ENCODE measurements at places on chromosomes 5 and 9.

DNA sequence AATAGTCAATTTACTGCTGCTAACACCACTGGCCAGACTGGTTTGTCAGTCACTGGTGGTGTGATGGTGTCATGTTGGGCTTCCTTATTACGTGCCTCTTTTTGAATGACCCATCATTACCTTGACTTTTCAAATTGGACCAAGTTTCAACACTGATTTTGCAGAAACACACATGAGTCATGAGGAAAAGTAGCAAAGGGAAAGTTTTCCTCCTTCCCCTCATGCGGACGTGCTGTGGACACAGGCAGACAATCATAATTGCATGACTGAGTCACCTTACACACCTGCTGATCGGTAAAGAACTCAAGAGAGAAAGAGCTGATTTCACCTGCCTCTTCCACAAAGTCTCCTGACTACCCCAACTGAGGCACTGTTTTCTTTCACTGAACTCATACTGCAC is 324.5 kb downstream of the ARRDC3 start:
- DNase-seq: no peak

DNA sequence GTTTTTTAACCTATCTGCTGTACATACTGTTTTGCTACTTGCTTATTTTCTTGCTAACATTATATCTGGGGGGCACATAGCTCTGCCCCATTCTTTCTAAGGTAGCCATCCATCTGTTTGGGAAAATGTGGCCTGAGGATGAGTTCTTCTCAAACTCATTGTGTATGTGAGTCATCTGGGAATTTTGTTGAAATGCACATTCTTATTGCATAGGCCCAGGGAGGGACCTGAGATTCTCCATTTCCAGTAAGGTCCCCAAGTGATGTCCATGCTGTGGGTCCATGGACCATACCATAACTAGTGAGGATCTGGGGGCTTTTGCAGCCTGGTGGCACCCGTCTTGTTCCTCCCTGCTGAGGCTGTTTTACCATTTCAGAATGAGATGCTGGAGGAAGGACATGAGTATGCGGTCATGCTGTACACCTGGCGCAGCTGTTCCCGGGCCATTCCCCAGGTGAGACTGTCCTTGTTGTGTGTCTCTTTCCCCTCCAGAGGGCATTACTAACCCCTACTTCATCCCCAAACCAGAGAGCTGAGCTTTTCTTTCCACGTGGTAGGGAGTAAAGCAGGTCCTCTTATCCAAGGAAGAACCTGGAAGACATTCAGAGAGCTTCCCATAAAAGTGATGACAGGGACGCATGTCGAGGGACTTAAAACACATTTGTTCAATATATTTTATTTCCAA is 28.6 kb downstream of the CYFIP2 start:
- DNase-seq: no peak

- no peak for DNase-seq
Observed at GRCh38 chr5:176132471-176133288, 105.5 kb upstream of the SIMC1 start.

GRCh38 chr9:2859776-2860379 is 16.0 kb upstream of the PUM3 start:
- no peak for DNase-seq

DNA sequence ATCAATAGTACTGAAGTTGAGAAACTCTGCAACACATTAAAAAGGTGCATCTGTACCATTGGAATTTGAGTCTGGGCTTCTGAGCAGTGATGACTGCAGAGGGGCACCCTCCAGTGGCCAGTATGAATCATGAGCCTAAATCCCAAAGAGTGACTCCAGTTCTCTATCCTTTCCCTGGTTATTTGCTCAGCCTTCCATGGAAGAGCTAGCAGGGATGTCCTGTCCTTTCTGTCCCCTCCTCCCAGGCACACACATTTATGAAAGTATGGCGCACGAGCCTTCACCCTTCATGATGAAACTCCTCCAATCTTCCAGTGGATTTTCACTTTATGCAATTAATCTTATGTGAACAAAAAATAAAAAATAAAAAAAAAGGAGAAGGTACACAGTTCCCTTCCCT is 81.0 kb downstream of the ESM1 start:
- DNase-seq: no peak

DNA sequence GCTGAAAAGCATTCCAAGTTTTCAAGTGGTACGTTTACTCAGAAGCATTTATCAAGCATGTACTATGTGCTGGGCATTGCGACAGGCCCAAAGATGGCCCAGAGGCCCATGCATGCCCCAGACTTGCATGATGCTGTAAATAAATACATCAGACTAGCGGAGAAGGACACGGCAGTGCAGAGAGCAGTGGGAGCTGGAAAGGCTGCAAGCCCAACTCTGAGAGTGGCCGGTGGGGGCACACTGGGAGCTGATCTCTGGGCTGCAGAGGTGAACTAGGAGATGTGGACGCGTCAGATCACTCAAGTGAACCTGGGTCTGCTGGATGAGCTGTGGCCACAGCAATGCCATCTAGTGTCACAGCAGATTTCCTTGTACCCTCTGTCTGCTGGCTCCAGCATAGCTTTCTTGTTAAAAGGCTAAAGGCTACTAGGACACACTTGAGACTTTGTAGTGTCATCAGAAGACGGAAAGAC is 246.9 kb downstream of the FANCC start:
- no peak for DNase-seq

DNA sequence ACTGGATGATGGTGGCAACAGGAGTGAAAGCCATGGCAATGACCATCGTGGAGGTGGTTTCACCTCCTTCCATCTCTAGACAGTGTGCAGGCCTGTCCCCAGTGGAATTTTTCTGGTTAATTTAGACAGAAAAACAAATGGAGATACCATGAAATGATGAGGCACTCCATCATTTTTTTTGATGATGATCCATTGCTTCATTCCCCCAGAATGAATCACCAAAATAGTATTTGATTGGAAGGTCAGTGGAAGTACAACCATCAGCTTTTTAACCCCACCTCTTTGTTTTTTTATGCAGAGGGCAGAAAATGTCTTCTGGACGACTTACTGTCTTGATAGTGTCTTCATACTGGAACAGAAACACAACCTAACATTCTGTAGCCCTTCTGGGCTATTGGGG is 42.6 kb upstream of the ADRA1B start:
- DNase-seq: no peak

- no peak for DNase-seq
Observed at GRCh38 chr5:171543148-171543815, 123.8 kb downstream of the FGF18 start.

- no peak for DNase-seq
Observed at GRCh38 chr9:127279717-127280285, 15.2 kb downstream of the GARNL3 start.

GRCh38 chr9:3087697-3088096 is 243.8 kb upstream of the PUM3 start:
- no peak for DNase-seq

DNA sequence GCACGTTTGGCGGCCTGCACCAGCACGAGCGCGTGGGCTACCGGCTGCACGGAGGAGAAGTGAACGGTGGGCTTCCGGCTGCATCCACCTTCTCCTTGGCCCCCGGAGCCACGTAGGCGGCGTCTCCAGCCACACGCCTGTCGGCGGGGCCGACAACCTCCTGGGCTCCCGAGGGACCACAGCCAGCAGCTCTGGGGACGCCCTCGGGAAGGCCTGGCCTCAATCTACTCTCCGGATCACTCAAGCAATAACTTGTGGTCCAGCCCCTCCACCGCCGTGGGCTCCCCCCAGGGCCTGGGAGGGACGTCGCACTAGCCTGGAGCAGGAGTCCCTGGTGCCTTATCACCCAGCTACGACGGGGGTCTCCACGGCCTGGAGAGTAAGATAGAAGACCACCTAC is 73.7 kb downstream of the INSL6 start:
- no peak for DNase-seq

- no peak for DNase-seq
Observed at GRCh38 chr5:132257131-132258101, at the start of gene PDLIM4. Gene PDLIM4 (plus strand): TSS chr5:132257696. CDS start chr5:132257735, 39 bp downstream.

DNA sequence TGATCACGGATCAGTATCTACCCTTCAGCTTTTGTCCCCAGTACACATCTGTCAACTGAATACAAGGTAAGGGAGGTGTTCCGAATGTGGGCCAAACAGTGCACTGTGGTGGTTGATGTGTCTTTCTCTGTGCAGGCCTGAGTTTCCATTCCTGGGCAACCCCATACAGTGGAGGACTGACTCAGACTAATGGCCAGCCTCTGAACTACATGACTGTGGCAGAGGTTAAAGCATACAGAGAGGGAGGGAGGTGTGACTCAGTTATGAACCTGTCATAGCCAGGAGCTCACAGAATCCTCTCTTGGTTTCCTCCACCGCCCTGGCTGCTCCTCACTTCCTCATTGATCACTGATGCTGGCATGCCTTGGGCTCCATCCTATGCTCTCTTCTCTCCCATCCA is 136.4 kb upstream of the TAS2R1 start:
- no peak for DNase-seq

- DNase-seq: no peak
Observed at GRCh38 chr5:52692606-52693005, 95.1 kb upstream of the ITGA1 start.

DNA sequence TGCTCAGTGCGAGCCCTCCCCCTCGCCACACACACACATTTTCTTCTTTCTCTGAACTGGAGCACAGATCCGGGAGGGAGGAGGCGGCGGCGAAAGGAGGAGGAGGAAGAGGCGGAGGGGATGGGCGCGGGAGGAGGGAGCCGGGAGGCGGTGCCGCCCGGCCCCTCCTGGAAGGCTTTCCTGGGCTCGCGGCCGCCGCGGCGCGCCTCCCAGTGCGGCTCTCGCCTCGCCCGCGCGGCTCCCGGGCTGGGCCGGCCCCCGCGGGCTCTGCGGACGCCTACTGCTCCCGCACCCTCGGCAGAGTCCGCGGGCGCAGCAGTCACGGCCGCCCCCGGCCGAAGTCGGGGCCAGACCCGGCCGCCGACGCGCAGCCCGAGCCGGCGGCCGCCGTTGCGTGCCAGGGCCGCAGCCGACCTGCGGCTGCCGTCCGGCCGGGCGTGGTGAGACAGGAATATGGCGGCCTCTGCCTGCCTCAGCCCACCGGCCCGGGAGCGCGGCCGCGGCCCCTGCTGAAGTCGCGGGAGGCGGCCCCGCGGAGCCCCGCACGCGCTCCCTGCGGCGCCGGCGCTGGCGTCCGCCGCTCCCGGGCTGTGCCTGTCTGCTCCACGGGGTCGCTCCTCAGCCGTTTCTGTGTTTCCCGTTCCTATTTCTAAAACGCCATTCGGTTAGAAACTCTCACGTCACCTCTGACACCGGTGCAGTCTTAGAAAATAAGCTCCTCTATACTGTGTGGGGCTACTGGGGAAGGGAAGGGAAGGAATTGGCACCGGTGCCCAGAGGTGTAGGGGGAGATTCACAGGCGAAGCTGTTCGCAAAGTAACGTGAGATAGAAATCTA is 500 bp upstream of the GNAQ start:
- peak; percentile 31 for DNase-seq

GRCh38 chr9:114616684-114617520 is 5.8 kb downstream of the TMEM268 start:
- DNase-seq: no peak

DNA sequence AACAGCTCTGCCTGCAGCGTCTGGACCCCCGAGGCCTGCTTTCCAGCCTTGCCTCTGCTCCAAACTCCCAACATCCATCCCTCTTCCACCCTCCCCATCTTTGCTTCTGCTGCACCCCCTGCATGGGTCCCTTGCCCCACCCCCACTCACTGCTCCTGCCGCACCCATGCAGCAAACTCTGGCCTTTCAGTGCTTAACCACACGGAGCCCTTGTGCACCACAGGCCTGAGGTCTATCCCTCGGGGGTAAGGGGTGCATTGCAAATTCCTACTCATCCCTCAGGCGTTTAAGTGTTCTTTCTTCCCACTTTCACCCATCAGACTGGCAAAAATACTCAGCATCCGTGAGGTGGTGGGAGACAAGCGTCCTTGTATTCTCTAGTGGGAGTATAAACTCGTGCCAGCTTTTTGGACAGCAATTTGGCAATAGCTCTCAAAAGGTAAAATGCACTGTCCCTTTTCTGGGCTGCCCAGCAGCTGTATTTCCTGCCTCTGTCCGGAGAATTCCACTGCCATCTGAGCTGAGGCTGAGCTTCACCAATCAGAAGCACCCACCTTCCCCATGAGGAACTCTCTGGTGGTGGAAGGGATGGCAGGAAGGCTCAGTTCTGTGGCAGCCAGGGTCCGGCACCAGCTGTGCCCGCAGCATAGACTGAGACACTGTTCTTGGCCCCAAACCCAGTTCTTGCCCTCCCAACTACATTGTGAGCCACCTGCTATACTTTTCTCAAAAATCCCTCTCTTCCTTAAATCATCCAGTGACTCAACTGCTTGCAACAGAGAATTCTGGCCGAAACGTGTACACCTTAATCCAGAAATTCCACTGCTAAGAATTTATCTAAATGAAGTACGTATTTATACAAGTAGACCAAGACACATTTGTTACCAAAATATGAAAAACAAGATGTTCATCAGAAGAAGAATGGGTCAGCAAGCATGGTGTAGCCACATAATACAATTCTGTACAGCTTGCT is 15.0 kb downstream of the PSMB7 start:
- DNase-seq: no peak

DNA sequence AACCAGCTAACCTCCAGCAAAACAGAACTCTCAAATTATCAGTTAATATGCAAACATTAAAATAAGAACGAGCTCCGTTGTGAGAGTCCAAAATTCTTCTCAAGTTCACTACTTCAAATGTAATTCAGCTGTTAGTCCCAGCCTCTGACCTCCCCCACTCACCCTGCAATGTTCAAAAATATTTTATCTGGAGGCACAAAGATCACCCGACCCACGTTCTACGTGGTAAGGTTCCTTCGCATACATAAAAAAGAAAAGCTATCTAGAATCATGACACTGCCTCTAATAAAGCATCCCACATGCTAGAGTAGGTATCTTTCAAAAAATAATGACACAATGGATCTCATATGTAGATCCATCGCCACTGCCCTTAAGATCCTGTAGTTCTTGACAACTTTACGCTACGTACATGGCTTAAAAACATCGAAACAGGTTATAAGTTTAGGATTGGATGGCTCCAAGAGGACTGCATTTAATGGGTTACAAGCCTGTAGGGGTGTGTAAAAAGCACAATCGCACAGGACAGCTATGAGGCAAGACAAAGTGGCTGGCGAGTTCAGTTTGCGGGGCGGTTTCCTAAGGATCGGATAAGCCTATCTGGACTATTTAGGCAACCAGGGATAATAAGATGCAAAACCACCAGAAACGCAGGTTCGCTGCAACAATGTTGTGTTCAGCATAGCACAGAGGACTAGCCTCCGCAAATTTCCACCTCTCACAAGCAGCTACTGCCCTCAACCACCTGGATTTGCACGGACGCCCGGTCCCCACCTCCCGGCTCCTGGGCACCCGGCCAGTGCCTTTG is 969 bp downstream of the CLK4 start:
- DNase-seq: no peak

- DNase-seq: no peak
Observed at GRCh38 chr9:3912817-3913216, 387.0 kb upstream of the RFX3 start.

DNA sequence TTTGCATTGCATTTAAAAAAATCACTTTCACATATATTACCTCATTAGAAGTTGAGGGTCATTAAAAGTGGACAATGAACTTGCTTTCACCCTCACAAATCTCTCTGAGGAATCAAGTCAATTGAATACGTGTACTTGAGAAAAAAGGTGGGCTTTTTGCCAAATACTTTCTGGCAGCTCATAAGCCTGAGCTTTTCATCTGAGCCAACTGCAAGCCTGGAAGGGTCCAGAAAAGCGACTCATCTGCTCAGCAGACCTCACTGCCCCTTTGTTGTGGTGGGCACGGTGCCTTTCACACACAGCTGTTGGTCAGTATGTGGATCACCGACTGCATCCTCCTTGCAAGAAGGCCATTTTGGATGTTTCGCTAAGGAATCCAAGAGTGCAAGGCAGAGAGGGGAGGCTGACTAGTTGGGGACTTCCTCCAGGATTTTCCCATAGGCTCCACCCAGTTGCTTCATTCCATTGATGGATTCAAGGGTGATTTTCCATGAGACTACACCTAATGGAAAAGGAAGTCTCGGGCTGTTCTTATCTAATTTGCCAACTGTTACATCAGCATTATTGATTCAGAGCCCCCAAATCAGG is 564.7 kb downstream of the PDE4D start:
- no peak for DNase-seq

Data from stimulated activated CD8-positive, alpha-beta memory T cell treated with anti-CD3 and anti-CD28 coated beads, Interleukin-7, amount 100 ng/mL, for 1 hour (primary cell).